ENCODE measurements at places on chromosomes 5 and 9.

DNA sequence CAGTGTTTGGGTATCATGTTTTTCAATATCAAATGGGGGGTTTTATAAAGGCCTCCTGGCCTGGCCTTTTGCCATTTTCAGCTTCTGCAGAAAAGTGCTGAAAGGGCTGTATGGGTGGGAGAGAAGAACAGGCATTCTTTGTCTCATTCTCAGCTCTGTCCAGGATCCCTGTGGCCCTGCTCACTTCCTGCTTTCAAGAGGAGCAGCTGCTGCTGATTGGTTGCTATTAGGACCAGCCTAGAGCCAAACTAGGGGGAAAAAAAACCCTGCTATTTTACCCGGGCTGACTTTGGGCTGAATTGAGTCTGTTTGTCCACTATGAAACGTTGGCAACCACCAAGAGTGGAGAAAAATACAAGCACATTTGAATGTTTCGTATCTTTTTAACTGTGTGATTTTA lies 117.1 kb downstream of the CMYA5 start:
- DNase-seq = no peak

GRCh38 chr9:279674-280073 lies 65.0 kb downstream of the DOCK8 start:
- no peak for DNase-seq

- DNase-seq = peak; percentile 66
Measured at GRCh38 chr5:55226934-55227663, at the start of gene MCIDAS. Gene MCIDAS, minus strand, starts transcription at chr5:55227315. Its CDS starts 177 bp downstream, at chr5:55227138.

GRCh38 chr5:178351221-178352034 lies 118.8 kb upstream of the PHYKPL start:
- DNase-seq = no peak

- no peak for DNase-seq
Measured at GRCh38 chr9:118008246-118008645, 304.0 kb downstream of the TLR4 start.

GRCh38 chr9:92058723-92059444 lies 56.3 kb downstream of the SPTLC1 start:
- DNase-seq = no peak

All from GM06990 (cell line).